ENCODE measurements at places on chromosomes 5 and 9. TPM values are rescaled to one million over a fixed set of nuclear protein-coding genes. Genes with fewer than 3 reads are reported as not detected.

The GABRA6 gene
- total RNA-seq, result not detected

The NUTM2G gene
- not detected for total RNA-seq

The IDNK gene
- total RNA-seq, result 2.9 TPM

The SELENOP gene
- 2.7 TPM for total RNA-seq

The PPP2R2B gene
- under 0.01 TPM for total RNA-seq

The B4GALT7 gene
- 35.7 TPM for total RNA-seq

The RETREG1 gene
- 0.15 TPM for total RNA-seq

The FREM1 gene
- total RNA-seq, result under 0.01 TPM

The RASGEF1C gene
- total RNA-seq, result not detected

The SRA1 gene
- total RNA-seq, result 25.2 TPM

The COL5A1 gene
- total RNA-seq, result 88.4 TPM

Measured in epithelial cell of umbilical artery (primary cell).